ENCODE measurements at places on chromosomes 11 and 22.

DNA sequence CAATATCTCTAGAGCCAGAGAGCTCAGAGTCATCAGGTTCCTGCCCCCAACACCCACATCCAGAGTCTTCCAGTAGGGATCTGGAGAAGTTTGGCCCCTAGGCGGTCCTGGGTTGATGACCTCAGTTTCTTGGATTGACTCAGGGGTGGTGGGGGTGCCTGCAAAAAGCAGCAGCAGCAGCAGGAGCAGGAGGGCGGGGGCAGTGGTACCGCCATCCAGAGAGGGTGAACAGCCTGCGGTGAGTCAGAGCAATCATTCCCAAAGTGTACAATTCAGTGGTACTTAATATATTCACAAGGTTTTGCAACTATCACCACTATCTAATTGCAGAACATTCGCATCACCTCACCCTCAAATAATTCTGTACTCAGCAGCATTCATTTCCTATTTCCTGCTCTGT is 9.9 kb upstream of the SEC14L3 start:
- peak; percentile 56 for DNase-seq

GRCh38 chr11:87201376-87201775 is 163.6 kb downstream of the TMEM135 start:
- DNase-seq, result no peak

GRCh38 chr11:90795746-90796145 is 572.9 kb upstream of the CHORDC1 start:
- no peak for DNase-seq

- no peak for DNase-seq
These were observed 3.0 kb downstream of the CTNND1 start for GRCh38 chr11:57764566-57764965.

DNA sequence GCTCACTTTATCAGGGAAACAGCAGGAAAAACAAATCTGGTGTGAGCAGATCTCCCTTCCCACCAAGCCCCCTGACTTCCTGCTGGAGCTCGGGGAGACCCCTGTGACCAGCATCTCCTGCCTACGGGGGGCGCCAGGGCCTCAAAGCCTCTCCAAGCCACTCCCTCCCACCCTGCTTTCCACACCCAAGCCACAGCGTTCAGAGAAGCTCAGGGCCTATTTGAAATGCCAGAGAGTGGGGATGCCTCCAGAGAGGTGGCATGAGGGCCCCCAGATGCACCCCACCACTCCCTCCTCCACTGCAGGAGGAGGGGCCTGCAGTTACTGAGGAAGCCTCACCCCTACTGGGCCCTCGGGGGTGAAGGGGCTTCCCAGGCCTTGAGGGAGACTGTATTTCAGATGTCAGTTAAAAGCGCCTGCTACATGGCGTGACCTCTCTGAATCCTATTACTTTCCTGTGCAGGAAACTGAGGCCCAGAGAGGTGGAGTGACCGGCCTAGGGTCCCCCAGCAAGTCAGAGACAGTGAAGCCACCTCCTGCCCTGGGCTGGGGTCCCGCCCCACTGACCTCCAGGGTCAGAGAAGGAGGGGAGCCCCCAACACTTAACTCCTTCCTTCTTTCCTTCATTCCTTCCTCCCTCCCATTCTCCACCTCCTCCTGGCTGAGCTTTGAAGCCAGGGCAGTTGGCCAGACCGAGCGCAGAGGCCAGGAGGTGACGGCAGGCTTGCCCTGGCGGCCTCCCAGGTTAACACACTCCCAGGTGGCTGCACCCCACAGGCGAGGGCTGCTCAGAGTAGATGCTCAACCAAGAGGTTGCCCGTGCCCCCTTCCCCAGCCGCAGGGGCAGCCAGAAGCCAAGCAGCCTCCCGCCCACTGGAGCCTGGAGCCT is 6.0 kb upstream of the CDKN1C start:
- peak; percentile 56 for DNase-seq

DNA sequence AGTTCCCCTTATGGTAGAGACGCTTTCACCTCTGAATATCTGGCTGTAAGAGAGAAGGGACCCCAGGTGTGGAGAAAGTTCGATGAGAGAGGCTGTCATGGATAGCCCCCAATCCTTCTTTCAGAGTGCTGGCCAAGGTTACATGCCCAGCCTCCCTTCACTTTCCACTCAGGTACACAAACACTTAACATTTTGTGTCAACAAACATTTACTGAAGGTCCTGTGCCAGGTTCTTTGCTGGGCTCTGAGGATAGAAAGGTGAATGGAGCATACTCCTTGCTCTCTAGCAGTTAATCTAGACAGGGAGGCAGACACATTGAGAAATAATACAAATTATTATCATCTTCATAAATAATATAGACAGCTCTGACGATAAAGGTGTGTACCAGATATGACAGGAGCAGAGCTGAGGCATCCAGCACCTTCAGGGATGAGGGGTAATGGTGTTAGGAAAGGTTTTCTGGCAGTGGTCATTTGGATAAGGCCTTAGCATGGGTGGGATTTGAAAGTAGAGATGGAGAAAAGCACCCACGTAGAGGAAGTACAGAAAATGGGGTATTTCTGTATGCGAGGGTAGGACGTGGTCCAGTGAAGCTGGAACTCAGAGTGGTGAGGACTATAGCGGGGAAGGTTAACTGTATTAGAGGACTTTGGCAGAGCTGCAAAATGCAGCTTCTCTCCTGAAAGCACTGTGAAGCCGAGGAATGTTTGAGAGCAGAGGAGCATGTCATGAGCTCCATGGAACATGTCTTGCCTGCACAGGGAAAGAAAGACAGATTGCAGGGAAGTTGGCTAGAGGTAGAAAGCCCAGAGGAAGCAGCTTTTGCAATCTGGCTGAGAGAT is 19.6 kb downstream of the PPFIBP2 start:
- no peak for DNase-seq

DNA sequence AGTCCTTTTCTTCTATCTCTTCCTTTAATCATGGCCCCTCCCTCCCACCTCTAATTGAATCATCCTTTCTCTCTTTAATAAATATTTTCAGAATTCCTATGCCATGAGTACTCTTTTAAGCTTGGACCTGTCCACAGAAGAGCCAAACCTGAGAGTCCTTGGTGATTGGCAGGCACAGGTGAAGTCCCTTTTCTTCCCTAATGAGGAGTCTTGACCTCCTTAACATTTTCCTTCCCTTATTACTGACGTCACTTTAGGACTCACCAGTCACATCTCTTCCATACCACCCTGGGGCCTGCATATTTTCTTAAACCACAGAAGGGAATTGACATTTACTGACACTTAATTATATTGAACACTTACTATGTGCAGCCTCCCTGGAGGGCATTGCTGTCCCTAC is 41.0 kb upstream of the RASSF10 start:
- no peak for DNase-seq

- DNase-seq, result no peak
These were observed 263.3 kb downstream of the ETS1 start for GRCh38 chr11:128324051-128324481.

DNA sequence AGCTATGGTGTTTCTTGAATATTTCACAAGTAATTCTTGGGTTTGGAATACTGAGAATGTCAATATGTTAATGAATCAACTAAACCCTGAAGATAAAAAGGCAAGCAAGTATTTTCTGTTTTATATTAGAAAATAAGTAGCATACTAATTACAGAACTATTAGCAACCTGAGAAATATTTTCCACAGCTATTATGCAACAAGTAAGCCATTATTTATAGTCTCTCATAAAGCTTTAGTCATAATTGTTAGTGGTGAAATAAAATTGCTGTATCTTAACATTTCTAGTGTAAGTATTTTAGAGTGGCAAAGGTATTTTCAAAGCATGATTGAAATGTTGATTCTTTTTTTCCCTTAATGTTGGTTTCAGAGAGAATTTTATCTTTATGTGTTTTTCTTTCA is 53.3 kb downstream of the FAR1 start:
- peak; percentile 31 for DNase-seq

DNA sequence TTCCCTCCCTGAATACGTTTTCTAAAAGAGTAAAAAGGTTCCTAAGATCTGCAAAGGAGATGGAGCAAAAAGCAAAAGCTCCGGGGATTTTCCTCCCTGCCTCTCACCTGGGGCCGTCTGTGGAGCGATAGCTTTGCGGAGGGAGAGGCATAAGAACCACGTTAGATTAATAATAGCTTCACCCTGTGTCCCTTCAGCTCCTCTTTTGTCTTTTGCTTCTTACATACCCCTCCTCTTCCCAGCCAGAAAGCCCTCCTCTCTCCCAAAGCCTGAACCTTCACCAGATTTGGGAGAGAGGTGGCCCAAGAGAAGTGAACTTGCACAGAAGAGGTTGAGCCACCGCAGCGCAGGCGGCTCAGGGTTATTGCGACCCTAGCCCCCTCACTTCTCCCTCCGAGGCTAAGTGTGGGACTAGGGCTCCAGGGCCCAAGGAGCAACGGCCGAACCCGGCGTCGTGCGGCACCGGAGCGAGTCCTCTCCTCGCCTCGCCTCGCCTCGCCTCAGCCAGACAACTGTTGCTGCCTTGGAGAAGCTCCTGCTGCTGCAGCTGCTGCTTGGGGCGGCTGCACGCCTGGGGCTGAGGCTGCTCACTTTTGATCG is 97.6 kb upstream of the HSD17B12 start:
- DNase-seq, result no peak

DNA sequence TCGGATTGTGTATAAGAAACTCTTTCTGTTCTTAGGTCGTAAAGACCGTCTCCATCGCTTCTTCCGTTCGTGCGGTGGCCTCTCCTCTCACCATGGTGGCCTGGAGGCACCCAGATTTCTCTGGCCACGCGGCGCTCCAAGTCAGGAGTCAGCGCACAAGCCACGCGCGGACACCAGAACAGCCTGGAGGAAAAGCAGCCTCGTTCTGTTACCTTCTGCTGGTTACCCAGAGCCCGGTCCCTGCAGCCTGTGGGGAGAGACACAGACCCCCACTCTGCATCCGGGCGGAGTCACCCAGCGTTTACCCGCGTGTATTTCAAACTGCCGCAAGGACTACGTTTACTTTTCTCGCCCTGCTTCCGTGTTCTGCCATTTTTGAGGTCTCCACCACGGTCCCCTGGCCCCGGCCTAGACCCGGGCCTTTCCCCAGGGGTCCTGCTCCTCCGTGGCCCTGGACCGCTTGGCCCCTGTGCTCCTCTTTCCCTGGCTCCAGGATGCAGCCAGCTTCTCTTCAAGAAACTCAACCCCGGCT is 776.1 kb downstream of the BRD1 start:
- no peak for DNase-seq

- DNase-seq, result no peak
These were observed 859.0 kb downstream of the FAM181B start for GRCh38 chr11:81874635-81875034.

DNA sequence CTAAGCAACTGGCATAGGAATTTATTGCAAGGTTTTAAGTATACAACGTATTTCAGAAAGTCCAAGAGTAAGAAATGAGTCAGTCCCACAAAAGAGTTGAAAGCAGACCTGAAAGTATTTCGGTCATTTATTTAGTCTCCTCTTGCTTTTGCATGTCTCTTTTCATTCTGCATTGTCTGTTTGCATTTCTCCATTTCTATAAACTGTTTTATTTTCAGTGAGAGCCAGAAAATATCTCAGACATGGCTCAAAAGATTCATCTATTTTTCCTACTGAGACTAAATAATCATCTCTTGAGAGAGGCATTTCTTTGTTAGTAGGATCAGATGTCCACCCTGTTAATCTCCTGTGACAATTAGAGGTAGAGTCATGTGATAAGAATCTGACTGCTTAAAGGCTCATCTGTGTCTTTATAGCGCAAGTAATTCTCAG is 219.1 kb upstream of the CCDC179 start:
- DNase-seq, result peak; percentile 60

DNA sequence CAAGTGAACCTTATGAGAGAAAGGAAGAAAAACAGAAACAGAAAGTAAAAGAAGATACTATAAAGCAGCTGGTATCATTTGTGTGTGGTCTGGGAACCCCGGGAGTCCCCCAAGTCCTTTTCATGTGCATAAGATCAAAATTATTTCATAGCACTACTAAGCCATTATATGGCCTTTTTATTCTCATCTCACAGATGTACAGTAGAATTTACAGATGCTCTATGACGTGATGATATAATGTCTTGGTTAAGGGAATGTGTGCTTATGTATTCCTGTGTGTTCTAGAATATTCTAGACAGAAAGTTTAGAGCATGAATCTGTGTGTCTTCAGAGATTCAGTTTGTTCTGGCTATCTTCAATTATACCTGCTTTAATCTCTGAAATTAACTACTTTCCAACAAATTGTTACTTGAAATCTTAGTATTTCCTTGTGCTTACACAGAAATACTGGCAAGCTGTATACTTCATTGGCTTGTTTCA is 8.6 kb upstream of the TPP1 start:
- no peak for DNase-seq

GRCh38 chr11:133172349-133172748 is 360.0 kb downstream of the OPCML start:
- no peak for DNase-seq

DNA sequence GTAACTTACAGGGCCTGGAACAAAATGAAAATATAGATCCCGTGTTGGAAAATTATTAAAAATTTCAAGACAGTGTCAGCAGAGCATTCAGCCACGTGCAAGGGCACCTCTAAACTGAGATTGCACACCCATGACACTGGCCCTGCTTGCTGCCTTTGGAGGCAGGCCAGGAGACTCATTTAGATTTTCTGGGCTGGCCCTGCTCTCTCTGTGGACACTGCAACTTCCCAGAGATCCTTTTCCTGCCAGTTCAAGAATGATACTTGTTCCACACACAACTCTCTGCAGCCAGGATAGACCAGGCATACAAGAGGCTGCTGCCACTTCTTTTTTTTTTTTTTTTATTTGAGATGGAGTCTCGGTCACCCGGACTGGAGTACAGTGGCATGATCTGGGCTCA is 56.7 kb upstream of the PTPRJ start:
- DNase-seq, result no peak

GRCh38 chr11:131544591-131544990 is 174.2 kb downstream of the NTM start:
- no peak for DNase-seq

DNA sequence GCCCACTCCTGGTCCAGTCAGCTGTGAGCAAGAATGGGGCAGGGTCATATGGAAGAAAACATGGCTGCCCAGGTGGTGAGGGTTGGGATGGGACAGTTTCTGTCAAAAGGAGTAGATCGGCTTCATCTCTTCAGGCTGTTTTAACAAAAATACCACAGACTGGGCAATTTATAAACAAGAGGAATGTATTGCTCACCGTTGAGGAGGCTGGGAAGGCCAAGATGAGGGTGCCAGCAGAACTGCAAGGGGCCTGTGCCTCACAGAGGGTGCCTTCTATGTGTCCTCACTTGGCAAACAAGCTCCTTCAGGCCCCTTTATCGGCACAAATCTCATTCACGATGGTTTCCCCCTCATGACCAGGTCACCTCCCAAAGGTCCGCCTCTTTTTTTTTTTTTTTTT is 18.1 kb upstream of the RELT start:
- DNase-seq, result no peak

DNA sequence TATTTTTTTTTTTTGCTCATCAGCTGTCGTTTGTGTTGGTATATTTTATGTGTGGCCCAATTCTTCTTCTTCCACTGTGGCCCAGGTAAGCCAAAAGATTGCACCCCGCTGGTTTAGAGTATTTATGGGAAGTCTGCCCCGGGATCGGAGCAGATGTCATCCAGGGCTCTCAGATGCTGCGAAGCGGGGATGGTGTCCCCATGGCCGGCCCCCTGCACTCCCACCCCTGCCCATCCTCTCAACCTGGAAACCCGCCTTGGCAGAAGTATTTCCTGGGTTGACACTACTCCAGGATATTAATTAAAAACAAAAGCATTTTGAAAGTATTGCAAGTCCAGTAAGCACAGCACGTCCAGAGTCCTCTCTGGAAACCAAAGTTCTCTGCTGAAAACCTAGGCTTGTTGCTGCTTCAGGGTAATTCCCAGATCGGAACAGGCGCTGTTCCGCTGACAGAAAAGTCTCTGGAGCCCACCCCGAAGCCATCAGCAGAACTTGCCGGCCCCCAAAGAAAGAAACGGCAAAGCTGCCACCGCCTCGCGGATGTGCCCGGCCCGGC is 833 bp downstream of the SCUBE2 start:
- no peak for DNase-seq

Data from fibroblast of skin of right quadriceps (primary cell).